T47D (cell line): ENCODE measurements at places on chromosomes 7 and 10.

DNA sequence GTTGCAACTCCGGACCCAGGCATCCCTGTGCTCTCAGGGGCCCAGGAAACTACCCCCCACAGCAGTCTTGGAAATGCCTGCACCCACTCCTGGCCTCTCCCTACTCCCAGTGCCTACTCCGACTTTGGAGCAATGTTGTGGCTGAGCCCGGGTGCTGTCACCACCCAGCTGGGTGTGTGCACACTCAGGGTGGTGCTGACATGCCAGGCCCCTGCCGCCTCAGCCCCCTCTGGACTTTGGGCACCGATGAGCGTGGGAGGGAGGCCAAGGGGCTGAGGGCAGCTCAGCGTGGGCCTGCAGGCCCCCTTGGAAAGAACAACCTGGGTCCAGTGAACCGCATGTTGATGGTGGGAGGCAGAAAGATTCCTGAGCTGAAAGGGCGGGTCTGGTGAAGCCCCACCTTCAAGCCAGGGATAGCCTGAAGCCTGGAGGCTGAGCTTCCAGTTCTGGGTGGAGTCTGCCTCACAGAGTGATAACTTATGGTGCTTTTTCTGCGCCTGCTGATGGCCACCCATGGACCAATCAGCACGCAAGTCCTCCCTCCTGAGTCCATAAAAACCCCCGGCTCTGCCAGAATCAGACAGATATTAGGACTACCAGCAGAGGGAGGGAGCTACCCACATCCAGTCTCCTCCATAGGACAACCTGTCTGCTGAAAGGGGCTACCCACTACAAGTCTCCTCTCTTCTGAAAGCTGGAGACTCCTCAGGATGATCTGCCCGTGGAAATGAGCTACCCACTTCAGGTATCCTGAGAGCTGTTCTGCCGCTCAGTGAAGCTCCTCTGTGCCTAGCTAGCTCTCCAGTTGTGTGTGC, 380.4 kb upstream of the SORCS1 start:
- no peak for DNase-seq

GRCh38 chr10:62244785-62245467, 23.7 kb downstream of the RTKN2 start:
- DNase-seq, result peak; percentile 13

DNA sequence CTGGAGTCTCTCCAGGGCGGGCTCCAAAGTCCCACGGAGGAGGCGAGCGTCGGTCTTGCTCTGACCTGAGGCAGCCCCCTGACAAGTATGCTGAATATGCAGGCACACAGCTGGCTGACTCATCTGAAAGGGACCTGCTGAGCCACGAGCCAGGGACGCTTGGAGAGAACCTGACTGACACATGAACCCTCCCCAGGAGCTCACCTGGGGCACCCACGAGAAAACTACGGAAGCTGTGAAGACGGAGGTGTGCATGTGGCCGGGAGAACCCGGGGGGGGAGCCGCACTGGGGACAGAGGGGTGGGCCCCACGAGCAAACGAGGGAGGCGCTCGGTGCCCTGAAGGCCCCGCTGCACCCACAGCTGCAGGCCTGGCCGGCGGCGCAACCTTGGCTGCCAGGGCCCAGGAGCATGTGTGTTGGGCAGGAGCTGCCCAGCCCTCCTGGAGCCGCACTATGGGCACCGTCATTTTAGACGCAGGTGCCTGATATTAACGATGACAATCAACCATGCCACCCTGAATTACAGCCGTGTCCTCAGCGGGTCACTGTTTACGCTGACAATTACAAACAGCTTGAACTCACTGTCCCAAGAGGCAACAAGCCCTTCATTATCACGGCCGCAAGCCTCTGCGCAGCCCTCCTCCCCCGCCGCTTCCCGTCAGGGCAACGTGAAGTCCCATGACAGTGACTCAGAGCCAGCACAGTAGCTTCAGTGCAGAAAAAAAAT, 64.7 kb downstream of the DIP2C start:
- DNase-seq, result no peak

DNA sequence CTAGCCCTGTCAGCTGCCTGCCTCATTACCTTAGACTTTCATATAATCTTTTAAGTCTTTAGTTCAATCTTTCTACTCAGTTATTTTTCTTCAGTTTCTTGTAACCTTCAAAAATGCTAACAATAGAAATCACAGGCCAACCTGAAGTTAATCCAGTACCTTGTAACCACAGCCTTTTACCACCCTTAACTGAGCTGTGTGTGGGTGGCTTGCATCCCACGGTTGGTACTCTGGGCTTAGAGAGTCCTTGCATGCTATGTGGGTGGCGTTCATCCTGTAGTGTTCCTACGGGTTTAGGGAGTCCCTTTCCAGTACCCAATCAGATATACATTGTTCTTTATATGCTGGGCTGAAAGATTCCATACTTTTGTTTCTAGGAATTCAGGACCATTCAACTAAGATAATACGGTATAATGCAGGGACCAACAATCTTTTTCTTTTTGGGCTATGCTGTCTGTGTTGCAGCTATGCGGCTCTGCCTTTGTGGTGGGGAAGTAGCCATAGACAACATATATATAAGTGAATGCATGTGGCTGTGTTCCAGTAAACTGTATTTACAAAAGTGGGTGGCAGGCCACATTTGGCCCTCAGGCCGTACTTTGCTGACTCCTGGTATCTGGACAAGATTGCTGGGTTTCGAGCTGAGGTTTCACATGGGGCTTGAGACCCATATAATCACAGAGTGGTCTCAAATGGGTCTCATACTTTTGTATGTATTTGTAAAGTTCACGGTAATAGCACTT, 280.8 kb upstream of the LRGUK start:
- DNase-seq, result no peak
